Cerebellum (tissue), 4 donors: ENCODE measurements at places on chromosomes 12 and 14.

DNA sequence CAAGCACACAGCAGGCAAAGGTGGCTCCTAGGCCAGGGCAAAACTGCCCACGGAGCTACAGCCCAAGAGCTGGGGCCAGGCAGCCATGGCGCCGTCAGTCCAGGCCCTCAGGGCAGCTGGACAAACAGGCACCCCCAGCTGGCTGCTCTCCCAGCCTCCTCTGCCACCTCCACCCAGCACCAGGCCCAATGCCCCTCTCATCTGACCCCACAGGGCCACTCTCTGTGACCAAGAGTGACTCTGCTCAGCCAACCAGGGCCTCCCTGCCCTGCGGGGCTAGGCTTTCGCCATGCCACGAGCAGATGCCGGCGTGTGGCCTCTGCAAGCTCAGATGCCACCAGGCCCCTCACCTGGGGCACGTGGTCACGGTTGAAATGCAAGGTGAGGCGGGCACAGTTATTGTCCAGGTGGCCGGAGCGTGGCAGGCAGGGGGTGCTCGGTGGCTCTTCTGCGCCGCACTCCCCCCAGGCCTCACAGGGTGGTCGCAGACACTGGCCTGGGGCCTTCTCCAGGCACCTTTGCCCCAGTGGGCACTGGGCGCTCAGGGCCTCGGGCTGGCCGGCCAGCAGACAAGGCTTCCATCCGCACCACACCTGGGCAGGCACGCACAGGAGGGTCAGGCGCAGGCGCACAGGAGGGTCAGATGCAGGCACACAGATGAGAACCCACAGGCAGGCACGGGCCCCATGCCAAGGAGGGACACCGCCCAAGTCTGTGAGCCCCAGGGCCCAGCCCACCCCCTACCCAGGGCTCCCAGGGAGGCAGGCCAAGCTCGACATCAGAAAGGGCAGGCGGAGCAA, 23.0 kb downstream of the JAG2 start:
- DNase-seq = no peak

GRCh38 chr12:106774808-106775524, 484 bp downstream of the RIC8B start:
- DNase-seq = no peak

GRCh38 chr14:26204366-26204727, 393.5 kb downstream of the NOVA1 start:
- no peak for DNase-seq

GRCh38 chr12:70854138-70854537, 66.4 kb downstream of the PTPRR start:
- DNase-seq = no peak

DNA sequence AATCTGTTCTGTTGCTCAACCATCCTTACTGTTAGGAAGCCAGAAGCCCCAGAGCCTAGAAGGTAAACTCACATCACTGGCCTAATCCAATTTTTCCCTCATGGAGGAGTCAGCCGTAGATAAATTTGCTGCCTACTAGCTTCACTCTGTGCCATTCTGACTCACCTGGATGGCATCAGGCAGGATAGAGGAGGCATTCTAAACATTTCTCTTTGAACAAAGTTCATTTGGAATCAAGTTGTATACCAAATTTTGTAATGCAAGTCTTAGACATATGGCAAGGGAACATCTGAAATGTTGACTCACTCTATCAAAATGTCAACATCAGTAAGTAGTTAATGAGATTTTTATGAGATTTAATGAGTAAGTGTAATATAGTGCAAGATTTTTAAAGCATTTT, 13.6 kb upstream of the TBC1D30 start:
- DNase-seq = no peak

DNA sequence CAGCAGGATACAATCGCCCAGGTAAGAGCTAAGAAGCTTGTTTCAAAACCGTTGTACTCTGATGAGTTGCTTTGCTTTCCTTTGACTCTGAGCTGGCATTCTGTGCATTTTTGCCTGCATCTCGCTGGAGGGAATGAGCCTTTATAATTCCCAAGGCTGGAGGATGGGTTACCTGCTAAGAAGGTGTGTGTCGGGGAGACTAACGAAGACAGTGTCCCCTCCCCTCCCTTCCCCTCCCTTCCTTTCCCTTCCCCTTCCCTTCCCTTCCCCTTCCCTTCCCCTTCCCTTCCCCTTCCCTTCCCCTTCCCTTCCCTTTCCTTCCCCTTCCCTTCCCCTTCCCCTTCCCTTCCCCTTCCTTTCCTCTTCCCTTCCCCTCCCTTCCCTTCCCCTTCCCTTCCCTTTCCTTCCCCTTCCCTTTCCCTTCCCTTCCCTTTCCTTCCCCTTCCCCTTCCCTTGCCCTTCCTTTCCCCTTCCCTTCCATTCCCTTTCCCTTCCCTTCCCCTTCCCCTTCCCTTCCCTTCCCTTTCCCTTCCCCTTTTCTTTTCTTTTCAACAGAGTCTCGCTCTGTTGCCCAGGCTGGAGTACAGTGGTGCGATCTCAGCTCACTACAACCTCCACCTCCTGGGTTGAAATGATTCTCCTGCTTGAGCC, 15.4 kb downstream of the C3AR1 start:
- DNase-seq = no peak

GRCh38 chr12:120468325-120468820, 1.2 kb downstream of the SRSF9 start:
- no peak for DNase-seq

DNA sequence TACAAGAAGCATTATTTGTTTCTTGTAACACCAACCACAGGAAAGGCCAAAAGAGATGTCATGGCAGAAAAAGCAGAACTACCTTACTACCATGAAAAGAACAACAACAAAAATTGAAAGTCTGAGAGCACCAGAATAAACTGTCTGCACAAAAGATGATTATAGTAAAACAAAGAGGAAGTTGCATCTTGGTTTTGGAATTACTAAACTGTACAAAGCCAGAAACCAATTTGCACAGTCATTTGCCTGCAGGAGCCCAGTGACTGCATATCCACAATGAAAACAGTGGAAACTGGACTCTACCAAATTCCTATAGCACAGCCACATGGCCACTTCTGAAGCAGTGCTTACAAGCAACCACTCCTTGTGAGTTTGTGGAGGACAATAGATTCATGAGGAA, 276.2 kb downstream of the SSPN start:
- peak; percentile 7 for DNase-seq

DNA sequence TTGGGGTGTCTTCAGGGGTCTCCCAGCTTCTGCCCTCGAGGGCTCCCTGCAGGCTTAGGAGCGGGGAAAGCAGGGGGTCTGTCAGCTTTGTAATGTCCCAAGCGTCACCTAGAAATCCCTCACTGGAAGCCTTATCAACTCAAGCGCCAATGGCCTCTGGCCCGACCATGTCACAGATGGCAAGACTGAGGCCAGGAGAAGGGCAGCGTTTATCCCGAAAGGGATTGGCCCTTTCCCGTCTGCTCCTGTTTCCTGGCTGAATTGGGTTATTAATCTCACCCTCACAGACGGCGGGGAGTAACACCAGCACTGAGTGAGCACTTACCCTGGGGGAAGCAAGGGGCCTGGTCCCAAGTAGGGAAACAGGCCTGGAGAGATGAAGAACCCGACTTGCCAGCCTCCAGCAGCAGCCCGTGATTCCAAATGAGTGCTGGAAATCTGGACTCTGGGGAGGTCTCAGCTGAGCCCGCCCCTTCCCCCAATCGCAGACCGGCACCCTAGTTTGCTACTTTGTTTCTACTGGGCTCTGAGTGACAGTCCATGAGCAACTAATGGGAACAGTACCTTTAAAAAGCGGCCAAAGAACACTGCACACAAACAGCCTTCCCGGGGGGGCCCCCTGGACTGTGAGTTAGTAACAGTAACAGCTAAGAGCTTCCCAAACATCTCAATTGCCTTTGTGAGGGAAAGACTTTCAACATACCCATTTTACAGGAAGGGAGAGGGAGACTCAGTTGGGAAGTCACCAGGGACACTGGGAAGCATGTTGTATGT, 2.1 kb upstream of the NCOR2 start:
- no peak for DNase-seq
